C1 segment of cervical spinal cord (tissue), 14 donors: ENCODE measurements at places on chromosomes 1 and 21.

DNA sequence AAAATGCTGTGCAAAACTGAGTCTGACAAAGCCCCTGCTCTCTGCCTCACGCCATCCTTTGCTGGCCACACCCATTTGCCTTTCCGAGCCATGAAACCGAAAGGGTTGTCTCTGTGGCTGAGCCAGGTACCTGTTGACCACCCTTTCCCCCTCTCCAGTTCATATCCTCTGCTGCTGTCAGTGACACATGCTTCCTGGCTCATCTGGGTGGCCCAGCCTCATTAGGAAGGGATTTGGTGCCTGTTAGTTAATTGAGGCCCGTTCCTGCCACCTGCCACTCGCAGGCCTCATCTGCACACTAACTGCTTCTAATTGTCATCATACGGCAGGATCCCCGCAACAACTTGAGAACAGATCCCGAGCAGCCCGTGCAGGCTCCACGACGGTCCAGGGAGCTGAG is 79.2 kb downstream of the OLIG1 start:
- DNase-seq, result no peak

- no peak for DNase-seq
Observed at GRCh38 chr1:216983823-216984222, 260.6 kb upstream of the ESRRG start.

DNA sequence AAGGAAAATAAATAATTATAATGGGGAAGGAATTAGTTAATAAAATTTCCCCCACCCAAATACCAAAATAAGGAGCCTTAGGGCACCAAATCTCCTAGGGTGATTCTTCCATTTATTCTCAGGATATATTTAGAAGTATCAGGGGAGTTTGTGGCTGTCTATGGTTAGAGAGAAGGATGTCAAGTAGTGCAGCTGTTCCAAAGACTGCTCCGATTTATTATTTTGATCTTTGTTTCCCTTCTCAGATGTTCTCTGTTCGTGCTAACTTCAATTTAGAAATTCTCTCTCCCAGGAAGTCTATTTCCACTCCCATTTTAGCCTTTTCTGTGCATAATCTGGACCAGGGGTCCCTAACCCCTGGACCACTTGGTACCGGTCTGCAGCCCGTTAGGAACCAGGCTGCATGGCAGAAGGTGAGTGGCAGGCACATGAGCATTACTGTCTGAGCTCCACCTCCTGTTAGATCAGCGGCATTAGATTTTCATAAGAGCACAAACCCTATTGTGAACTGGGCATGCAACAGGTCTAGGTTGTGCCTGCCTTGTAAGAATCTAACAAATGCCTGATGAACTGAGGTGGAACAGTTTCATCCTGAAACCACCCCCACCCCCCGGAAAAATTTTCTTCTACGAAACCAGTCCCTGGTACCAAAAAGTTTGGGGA is 9.3 kb upstream of the MAST2 start:
- no peak for DNase-seq

- no peak for DNase-seq
Observed at GRCh38 chr1:13494025-13494424, 19.8 kb downstream of the LRRC38 start.

- DNase-seq, result no peak
Observed at GRCh38 chr1:39086865-39087409, 60.8 kb downstream of the NDUFS5 start.

- no peak for DNase-seq
Observed at GRCh38 chr1:84598846-84599741, 24.9 kb upstream of the CTBS start.

- DNase-seq, result no peak
Observed at GRCh38 chr1:217495249-217495648, 135.6 kb downstream of the GPATCH2 start.
